ENCODE measurements at places on chromosomes 11 and 22.

DNA sequence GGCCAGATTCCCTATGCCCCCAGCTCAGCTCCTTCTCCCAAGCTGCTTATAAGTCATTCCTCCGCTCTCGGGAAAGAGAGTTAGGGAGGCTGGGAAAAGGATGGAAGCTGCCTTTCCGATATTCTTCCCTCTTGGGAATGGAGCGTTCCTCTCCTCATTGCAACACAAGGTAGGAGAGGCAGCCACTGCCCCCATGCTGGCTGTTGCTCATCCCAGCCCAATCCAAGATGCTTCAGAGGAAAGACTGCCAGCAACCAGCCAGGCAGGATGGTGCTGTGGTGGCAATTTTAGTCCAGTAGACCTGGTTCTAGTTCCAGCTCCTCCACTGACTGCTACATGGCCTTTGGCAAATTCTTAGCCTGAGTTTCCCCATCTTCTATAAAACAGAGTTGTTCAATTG, 13.7 kb upstream of the C11orf96 start:
- no peak for DNase-seq

- DNase-seq, result no peak
Observed at GRCh38 chr11:75482931-75483469, 42.7 kb downstream of the GDPD5 start.

DNA sequence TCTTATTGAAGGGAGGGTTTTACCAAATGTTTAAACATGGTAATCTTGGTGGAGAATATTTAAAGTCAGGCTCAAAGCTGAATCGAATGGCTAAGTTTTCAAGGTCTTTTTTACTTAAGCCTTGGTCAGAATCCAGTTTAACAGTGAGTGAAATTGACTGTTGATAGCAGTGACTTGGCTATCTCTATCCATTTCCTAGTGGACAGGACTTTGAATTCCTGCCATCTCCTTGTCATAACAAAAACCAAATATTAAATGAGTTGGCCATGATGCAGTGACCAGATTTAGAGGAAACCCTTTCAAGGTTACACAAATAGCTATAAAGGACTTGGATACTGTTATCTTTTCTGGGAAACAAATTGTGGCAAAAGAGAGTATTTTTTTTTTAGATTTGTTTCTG, 92.0 kb downstream of the JRKL start:
- no peak for DNase-seq

DNA sequence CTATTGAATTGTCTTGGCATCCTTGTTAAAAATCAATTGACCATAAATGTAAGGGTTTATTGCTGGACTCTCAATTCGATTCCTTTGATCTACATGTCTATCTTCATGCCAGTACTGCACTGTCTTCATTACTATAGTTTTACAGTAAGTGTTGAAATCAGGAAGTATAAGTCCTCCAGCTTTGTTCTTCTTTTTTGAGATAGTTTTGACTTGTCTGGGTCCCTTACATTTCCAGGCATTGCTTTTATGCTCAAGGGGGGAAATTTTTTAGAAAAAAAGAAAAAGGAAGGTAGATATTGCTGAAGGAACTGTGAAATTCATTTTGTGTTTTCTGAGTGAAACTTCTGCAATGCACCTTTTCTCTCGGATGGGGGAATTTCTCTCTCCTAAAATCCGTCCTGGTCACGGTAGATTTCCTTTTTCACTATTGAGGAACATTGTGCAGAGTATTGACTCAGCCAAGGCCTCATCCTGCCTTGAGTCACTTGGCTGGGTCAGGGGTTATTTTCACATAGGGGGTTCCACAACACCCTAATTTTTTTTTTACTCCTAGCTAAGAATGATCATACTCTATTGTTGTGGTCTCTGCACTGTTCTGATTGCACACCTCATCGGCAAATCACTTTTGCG, 2.8 kb upstream of the ACER3 start:
- DNase-seq, result no peak

GRCh38 chr11:73177380-73177777, 35.3 kb upstream of the FCHSD2 start:
- no peak for DNase-seq

GRCh38 chr11:66889960-66890359, 33.1 kb downstream of the LRFN4 start:
- no peak for DNase-seq
